Bronchus fibroblast of lung (primary cell): ENCODE measurements at places on chromosomes 3 and 15. TPM values are rescaled to one million over a fixed set of nuclear protein-coding genes. Genes with fewer than 3 reads are reported as not detected.

DUSP7 gene
- 15.5 and 16.5 TPM in 2 replicates for total RNA-seq

EFL1 gene
- total RNA-seq, result 8.1 and 8.3 TPM in 2 replicates

CACNA2D3 gene
- total RNA-seq, result under 0.01 TPM in 1 of 2 replicates, not detected in the other

GPR149 gene
- total RNA-seq, result not detected in 2 replicates

TMEM207 gene
- not detected in 2 replicates for total RNA-seq

CLEC3B gene
- 19.9 and 23.4 TPM in 2 replicates for total RNA-seq

WDR49 gene
- not detected in 2 replicates for total RNA-seq

ABI3BP gene
- 4.7 and 11.9 TPM in 2 replicates for total RNA-seq

BNC1 gene
- total RNA-seq, result 7.1 and 8.5 TPM in 2 replicates

ZNF620 gene
- 0.67 and 1.0 TPM in 2 replicates for total RNA-seq

ACKR2 gene
- under 0.01 and 0.50 TPM in 2 replicates for total RNA-seq

CCDC9B gene
- total RNA-seq, result 2.1 and 4.2 TPM in 2 replicates

UBR1 gene
- 13.1 and 17.8 TPM in 2 replicates for total RNA-seq

ZNF860 gene
- 0.17 and 0.30 TPM in 2 replicates for total RNA-seq

GABRR3 gene
- total RNA-seq, result not detected in 2 replicates

NANOGP8 gene
- not detected in 2 replicates for total RNA-seq

CCR9 gene
- not detected in 2 replicates for total RNA-seq
